Left renal pelvis (tissue), 4 donors: ENCODE measurements at places on chromosomes 7 and 10. TPM values are rescaled to one million over a fixed set of nuclear protein-coding genes. Genes with fewer than 3 reads are reported as not detected.

CDK14 gene
- polyA plus RNA-seq: 44.2 TPM

TMEM26 gene
- 8.5 TPM for polyA plus RNA-seq

DLD gene
- polyA plus RNA-seq: 146 TPM

VSTM4 gene
- polyA plus RNA-seq: 15.7 TPM

CYCS gene
- 149 TPM for polyA plus RNA-seq

SPDYE8 gene
- polyA plus RNA-seq: 0.32 TPM

AQP1 gene
- 39.4 TPM for polyA plus RNA-seq

BTBD16 gene
- polyA plus RNA-seq: 0.08 TPM

NPFFR1 gene
- 0.10 TPM for polyA plus RNA-seq

STEAP2 gene
- polyA plus RNA-seq: 17.3 TPM

AKR1D1 gene
- 0.07 TPM for polyA plus RNA-seq

PNLIPRP2 gene
- not detected for polyA plus RNA-seq

TMEM229A gene
- polyA plus RNA-seq: 0.20 TPM

PNLIP gene
- not detected for polyA plus RNA-seq

ARMC3 gene
- 12.7 TPM for polyA plus RNA-seq

CALML3 gene
- not detected for polyA plus RNA-seq
